ENCODE measurements at places on chromosomes 6 and 20.

DNA sequence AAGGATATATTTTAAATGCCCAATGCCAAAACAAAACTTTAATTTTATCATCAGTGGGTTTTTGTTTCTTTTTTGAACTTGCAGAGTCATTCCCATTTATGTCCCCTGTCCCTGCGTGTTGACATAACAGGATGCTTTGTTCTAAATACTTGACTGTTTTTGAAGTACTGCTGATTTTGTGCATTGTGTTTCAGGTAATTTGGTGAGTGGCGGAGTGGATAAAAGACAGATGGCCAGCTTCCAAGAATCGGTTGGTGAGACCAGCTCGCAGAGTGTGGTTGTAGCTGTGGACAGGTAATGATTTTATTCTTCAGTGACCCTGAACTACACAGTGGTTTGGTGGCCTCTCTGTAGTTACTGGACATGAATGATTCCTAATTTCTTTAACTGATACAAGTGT, 50.5 kb upstream of the CSE1L start:
- DNase-seq, result no peak

GRCh38 chr6:32980488-32981038, 12.2 kb downstream of the BRD2 start:
- no peak for DNase-seq

- no peak for DNase-seq
Measured at GRCh38 chr6:155196911-155197310, 66.9 kb upstream of the CLDN20 start.

DNA sequence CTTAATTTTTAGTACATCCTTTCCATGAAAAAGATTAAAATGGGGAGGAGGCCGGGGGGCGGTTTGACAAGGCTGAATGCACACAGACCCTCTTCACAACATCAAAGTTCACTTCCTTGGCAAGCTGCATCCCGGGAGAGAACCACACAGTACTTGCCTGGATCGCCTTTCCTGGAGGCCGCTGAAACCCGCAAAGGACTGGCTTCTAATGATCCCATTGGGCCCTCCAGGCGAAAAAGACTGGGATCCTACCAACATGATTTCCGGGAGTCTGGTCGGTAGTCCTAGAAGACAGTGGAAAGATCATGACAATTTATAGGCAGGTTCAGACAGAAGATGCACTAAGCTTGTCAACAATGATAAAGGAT, 60.2 kb downstream of the RIPOR2 start:
- DNase-seq, result no peak

GRCh38 chr6:13166916-13167315, 161.4 kb downstream of the TBC1D7 start:
- DNase-seq, result no peak

DNA sequence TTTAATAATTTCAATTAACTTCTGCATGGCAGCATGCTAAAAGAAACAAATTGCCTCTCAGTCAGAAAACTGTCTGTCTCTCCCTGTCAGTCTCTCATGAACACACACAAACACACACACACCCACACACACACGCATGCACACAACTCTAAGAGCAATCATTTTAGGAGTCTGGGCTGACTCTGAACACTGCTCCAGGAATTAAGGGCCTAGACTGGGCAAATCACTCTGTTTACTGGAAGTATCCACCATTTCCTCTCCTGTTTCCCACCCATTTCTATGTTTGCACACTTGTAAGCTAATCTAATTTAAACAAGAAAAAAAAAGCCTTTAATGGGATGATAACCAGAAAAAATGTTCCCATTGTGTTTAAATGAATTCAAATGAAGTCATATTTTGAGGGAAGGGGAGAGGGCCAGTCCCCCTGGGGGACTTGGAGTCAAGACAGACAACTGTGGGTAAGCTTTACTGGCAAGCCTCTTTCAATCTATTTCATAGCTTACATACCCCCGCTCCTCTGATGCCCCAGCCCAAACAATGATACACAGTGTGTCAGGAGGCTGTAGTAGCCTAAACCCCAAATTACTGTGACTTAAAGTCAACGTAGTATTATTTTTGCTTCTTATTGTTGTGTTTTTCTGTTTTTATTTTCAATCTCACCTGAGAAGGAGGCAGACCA, 447.8 kb upstream of the FLRT3 start:
- DNase-seq, result no peak

DNA sequence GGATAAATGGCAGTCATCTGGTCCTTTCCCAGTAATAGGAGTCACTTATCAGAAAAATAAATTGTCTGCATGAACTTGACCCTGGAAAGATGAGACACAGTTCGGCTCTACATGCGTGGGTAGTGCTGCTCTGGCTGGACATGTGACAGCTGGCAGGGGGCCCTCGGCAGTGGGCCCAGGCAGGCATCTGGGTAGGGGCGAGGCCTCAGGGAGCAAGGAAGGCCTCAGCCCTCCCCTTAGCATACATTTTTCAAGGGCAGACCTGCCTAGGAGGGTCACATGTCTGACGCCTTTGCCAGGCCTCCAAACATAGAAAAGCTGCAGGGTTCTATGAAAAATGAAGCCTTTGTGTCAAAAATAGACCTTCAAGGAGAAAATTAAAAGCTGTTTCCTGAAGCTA, 12.8 kb upstream of the ILRUN start:
- DNase-seq, result no peak

DNA sequence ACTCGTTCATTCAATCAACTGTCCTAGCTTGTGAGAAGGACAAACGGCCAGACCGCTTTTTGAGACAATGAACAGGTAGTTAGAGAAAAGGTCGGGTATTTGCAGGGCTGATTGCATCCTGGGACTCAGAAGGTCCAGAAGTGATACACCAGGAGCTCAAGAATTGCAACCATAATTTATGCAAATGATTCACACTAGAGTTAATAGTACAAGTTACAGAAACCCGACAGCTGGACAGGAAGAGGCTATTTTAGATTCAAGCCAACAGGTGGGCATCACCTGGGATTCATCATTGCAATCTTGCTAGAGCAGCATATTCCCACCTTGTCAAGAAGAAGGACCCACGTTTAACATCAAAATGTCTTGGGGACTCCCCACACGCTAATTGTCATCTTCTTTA, 83.5 kb downstream of the TNFAIP3 start:
- DNase-seq, result no peak

DNA sequence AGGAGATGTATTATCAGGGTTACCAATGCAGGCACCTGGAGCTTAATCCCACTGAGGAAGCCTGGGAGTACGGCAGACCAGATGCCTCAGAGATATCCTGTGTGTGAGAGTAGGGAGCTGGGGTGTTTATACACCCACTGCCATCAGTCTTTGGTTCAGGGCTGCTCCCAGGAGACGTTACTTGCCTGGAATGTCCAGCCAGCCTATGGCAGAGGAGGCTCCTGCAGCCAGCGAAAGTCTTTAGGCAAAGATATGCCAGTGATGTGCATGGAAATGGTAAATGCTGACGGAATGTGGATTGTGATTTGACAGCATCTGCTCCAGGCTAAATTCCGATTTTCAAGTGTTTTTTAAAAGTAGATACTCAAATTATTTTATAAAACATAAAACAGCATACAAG, 282.0 kb downstream of the BTBD3 start:
- no peak for DNase-seq

GRCh38 chr6:157995458-157995857, 13.8 kb downstream of the SYNJ2 start:
- DNase-seq, result no peak

GRCh38 chr20:15760001-15760621, 813.1 kb downstream of the KIF16B start:
- no peak for DNase-seq

- no peak for DNase-seq
Measured at GRCh38 chr6:131717836-131718542, 7.2 kb upstream of the CTAGE9 start.

GRCh38 chr6:96898241-96898851, 655 bp upstream of the NDUFAF4 start:
- DNase-seq, result no peak

DNA sequence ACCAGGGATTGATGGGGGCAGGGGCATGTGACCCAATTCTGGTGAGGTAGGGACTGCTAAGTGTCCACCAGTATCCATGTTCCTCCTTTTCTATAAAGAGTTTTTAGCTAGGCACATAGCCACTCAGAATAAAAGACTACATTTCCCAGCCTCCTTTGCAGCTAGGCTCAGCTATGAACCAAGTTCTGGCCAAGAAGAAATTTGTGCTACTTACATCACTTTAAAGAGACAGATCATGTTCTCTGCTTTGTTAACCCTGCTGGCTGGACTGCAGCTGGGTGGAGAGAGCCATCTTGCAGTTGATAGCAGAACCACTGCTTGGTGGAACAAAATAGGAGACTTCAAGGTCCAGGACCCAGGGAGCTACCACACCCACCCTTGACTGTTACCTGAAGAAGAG, 5.3 kb upstream of the CCM2L start:
- no peak for DNase-seq

Data from activated T-cell treated with anti-CD3 and anti-CD28 coated beads for 4 hours (primary cell).